Colonic mucosa (tissue), 4 donors: ENCODE measurements at places on chromosomes 1 and 21. TPM values are rescaled to one million over a fixed set of nuclear protein-coding genes. Genes with fewer than 3 reads are reported as not detected.

DNA sequence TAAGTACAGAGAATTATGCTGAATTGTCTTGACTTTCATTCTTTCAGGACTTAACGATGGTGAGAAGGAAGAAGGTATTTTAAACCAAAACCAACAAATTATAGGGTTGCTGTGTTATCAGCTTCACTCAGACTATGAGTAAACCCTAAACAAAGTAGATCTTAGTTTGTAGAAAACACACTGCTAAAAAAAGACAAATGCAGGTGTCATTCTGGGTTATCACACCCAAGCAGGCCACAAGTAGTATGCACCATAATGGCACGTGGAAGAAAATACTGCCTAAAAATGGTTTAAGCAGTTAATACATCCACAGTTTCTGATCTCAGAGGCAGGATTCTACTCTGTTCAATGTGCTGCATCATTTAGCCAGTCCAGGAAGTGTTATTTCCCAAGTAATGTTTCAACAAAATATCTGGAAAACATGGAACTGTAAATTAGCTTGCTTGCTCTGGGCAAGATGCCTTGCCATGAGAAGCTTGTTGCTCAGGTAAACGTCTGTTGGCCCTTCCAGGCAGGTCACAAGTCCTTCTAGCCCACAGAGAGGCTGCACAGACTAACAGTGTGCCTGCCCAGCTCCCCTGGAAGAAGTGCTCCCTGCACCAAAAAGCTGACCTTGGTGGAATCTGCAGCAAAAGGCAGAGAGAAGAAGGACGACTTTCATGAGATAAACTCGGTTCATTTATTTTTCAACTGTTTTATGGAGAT, 4.1 kb downstream of the DIPK1A start:
- DNase-seq: no peak

The DCST2 gene
- total RNA-seq: 1.7 TPM

DNA sequence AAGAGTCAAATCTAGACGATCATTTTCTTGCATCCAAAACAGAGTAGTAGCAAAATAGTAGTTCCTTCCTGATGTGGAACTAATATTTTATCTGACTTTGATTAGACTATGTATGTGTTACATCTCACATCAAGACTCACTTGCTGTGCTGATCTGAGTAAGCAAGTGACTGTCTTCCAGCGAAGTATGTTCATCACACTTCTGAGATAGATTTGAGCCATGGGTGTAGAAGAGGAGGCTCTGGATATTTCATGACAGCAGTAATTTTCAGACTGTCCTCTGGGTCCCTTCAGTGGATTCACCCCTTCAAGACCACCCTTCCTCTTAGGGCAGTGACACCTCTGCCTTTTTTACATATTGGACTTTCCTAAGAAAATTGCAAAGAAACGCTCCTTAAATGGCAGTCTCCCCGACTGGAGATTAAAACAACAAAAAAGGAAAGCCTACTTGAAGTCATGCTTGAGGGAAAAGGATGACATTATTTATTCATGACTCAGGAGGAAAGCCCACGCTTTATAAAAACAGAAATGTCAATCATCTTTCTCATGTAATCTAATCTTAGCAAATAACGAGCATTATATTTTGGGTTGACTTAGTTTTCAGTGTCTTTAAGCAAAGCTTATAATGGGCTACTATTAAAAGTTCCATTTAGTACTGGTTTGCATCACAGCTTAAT, 22.8 kb downstream of the ATP1B1 start:
- no peak for DNase-seq

DNA sequence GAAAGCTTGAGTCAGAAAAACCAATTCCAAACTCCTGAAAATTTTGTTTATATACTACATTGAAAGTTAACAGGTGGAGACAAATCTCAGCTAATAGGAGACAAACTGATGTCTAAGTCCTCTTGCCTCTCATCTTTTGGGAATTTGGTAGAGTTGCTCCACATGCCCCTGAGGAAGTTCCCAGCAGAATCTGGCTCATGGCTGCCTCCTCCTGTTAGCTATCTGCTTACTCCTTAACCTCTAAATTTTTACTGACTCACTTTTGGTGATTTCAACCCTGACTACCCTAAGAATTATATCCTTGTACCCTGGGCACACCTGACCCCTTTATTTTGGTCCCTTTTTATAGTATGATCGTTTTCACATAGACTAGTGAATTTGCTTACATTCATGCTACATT, 633.7 kb upstream of the USP24 start:
- DNase-seq: no peak

The RSPO1 gene
- total RNA-seq: 0.32 TPM

GRCh38 chr21:31752967-31753366, 21.0 kb upstream of the SCAF4 start:
- DNase-seq: no peak

The CLCA2 gene
- total RNA-seq: 1.2 TPM

DNA sequence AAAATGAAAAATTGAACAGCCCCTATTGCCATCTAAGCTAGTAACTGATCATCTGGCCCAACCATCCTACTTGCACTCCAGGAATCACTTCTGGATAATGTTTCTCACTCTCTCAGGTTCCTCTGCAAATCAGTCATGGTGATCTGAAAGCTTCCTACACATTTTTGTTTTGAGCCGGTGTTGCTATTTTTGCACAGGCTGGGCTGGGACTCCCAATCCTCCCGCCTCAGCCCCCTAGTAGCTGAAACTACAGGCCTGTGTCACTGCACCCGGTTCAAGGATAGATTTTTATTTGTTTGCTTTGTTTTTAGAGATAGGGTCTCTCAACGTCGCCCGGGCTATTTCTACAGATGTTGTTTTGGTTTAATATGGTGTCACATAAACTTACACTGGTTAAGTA, 40.5 kb upstream of the HMCN1 start:
- no peak for DNase-seq

- no peak for DNase-seq
Observed at GRCh38 chr1:179251675-179252074, 22.2 kb upstream of the ABL2 start.

DNA sequence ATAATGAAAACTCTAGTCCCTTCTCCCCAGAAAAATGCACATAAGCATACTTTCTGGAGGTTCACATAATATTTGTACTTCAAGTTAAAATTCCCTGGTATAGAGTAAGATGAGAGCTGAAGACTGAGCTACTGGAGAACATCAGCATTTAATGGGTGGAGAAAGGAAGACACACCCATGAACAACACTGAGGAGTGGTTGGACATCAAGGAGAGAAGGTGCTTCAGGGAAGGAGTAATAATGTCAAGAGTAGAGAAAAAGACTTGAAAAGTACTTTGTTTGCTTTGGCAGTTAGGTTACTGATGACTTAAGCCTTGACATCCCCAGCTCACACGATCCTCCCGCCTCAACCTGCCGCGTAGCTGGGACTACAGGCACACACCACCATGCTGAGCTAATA, 21.9 kb downstream of the PEA15 start:
- DNase-seq: no peak

The OR2L13 gene
- not detected for total RNA-seq

The NLRP3 gene
- 2.2 TPM for total RNA-seq

The SUSD4 gene
- total RNA-seq: 0.15 TPM

GRCh38 chr1:223873044-223873443, 27.3 kb upstream of the TP53BP2 start:
- no peak for DNase-seq

The FCRL4 gene
- not detected for total RNA-seq

- DNase-seq: peak; percentile 85
Observed at GRCh38 chr1:146036965-146037646, 15.6 kb upstream of the HJV start.

GRCh38 chr1:167716000-167716271, 5.8 kb upstream of the MPZL1 start:
- no peak for DNase-seq

GRCh38 chr1:57551476-57551875, 127.6 kb upstream of the DAB1 start:
- DNase-seq: no peak

The FCRL1 gene
- total RNA-seq: not detected

The MYCL gene
- total RNA-seq: 17.0 TPM

The CHODL gene
- 0.53 TPM for total RNA-seq

The VPS13D gene
- total RNA-seq: 54.3 TPM

The SRGAP2 gene
- total RNA-seq: 12.0 TPM

- no peak for DNase-seq
Observed at GRCh38 chr1:18348354-18348753, 132.4 kb upstream of the KLHDC7A start.

DNA sequence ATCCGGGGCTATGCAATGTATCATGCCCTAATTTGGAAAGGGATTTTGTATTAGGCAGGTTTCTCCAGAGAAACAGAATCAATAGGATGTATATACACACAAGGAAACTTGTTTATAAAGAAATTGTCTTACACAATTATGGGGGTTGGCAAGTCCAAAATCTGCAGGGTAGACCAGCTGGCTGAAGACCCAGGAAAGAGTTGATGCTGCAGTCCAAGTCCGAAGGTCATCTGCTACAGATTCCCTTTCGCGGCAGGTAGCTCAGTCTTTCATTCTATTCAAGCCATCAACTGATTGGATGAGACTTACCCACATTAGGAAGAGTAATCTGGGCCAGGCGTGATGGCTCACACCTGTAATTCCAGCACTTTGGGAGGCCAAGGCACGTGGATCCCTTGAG, 54.6 kb upstream of the CXADR start:
- peak; percentile 7 for DNase-seq

DNA sequence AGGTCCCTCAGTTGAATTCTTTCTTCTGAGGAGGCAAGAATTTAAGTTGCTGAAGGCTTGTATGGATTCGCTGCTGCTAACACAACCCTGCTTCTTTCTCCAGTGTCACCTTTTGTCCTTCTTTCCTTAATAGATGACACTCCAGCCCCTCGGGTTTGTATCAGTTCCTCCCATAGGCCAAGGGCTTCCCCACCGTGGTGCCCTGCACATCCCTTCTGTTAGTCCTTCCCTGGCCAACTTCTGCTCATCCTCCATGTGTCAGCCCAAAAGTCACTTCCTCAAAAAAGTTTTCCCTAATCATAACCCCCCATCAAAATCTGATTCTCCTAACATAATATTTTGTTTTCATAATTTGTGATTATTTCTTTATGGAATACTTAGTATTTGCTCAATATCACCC, 190.4 kb downstream of the RHOU start:
- DNase-seq: no peak

GRCh38 chr1:152539901-152540300, 25.6 kb downstream of the CRCT1 start:
- DNase-seq: no peak
